ENCODE measurements at places on chromosomes 4 and X. TPM values are rescaled to one million over a fixed set of nuclear protein-coding genes. Genes with fewer than 3 reads are reported as not detected.

GRCh38 chr4:126958482-126958881, 674.3 kb upstream of the INTU start:
- no peak for DNase-seq

- no peak for DNase-seq
These were observed 136.4 kb downstream of the REPS2 start for GRCh38 chrX:17082831-17083230.

DNA sequence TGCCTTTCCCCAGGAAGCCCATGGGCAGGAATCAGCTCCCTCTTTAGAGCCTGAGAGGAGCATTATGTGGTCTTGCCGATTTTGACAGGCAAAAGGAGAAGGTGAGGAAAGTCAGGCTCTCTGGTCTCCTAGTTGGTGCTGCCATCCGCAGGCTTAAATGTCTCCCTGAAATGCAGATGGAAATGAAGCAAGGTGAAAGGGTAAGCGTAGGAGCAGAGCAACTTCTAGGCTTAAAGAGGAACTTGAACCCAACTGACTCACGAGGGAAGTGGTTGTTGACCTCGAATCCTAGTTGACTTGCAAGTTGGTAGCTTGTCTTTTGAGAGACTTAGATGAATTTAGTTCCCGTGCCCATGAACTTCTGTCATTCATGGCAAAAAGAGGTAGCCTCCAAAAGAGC, 205.9 kb downstream of the PTTG2 start:
- DNase-seq = no peak

- no peak for DNase-seq
These were observed 147.4 kb downstream of the SMIM20 start for GRCh38 chr4:26061248-26061986.

DNA sequence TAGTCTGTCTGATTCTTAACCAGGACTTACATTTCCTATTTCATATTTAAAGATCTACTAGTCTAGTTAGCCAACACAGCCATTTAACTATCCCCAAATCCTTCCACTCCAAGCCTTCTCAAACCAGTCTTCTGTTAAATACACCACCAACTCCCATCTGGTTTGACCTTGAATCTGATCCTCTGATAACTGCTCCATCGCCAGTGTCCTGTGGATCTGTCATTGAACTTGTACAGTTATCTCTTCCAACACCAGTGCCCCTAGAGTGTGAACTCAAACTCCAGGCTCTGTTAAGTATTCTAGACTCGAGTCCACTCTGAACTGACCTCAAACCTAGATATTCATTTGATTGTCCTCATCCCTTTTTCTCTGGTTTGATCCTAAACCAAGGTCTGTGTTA, 14.4 kb downstream of the WDR13 start:
- DNase-seq = no peak

- no peak for DNase-seq
These were observed 72.5 kb downstream of the EVC2 start for GRCh38 chr4:5635826-5636195.

DNA sequence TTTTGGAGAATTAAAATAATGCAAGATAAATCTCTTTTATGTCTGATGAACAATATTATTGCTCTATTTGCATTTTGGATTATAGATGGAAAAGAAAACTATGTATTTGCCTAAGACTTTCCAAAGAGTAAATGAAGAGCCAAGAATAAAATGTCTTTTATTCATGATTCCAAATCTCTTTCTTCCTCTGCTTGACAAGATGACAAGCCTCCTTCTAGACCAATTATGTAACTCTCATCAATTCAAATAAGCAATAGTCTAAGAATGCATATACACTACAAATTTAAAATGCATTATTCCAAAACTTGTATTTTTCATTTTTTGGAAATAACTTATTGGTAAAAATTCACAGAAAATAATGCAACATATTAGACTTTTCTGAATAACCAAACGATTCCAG, 377.3 kb downstream of the GASK1B start:
- no peak for DNase-seq

DNA sequence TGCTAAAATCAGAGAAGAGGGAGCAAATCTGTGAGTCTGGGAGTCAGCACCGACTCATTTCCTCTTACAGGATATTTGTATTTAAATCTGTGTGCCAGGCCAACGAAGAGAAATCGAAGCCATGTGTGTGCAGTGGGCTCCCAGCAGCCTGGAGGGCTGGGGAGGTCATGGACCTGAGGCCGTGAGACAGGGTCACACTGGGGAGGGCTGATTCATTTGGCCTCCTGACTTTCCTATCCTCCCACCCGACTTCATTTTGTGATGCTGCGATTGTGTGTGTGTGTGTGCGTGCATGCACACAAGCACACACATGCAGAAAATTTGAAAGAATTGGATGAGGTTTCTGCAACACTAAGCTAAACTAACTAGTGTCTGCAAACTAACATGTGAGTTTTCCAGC, 48.7 kb upstream of the STX18 start:
- no peak for DNase-seq

DNA sequence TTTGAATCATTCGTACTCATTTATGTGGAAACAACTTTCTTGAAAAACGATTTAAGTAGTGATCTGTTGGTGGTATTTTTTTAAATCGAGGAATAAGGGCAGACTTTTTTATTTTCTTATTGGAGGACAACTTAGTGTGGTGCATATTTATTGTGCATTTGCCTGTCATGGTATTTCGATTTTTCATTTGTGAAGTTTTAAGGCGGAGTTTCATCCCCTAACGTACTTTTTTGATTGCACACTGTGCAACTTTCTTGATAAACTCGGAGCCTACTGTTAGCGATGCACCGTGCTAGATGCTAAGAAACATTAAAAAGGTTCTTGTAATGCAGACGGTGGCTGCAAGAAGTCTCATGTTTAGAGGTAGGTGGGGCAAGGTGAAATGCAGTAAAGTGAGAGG, 1.4 kb downstream of the ZFX start:
- no peak for DNase-seq

GRCh38 chr4:40038977-40039376, 17.7 kb upstream of the N4BP2 start:
- DNase-seq = no peak

DNA sequence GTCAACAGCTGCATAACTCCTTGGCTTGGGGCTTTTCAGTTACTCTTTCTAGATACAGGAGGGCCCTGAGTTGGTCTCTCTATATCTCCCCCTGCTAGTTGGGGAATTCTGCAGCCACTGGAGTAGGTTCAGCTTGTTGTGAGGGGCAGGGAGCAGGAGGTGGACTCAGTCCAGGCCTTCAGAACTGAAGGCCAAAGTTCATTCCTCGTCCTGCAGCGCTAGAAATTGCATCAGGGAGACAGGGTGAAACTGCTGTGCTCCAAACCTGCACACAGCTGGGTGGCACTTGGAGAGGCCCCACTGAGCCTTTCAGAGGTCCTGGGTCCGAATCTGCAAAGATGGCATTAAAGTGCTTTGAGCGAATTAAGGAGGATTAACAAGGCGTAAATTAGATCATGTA, 24.9 kb upstream of the TRIM60 start:
- DNase-seq = no peak

DNA sequence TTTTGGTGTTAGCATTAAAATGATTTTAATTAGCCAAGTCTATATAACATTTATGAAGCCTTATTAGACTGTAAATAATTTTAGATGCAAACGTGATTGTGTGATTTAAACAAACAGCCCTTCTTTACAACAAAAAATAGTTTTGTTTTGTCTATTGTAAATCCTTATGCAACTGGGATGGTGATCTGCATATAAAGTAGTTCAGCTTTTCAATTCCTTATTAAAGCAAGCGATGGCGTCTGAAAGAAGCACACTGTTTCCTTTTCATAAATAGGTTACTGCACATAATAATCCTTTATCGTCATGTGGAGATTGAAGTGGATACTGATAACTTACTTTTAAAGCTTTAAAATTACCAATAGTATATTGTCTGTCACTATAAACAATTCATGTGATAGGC, 8.8 kb downstream of the SLITRK2 start:
- no peak for DNase-seq

DNA sequence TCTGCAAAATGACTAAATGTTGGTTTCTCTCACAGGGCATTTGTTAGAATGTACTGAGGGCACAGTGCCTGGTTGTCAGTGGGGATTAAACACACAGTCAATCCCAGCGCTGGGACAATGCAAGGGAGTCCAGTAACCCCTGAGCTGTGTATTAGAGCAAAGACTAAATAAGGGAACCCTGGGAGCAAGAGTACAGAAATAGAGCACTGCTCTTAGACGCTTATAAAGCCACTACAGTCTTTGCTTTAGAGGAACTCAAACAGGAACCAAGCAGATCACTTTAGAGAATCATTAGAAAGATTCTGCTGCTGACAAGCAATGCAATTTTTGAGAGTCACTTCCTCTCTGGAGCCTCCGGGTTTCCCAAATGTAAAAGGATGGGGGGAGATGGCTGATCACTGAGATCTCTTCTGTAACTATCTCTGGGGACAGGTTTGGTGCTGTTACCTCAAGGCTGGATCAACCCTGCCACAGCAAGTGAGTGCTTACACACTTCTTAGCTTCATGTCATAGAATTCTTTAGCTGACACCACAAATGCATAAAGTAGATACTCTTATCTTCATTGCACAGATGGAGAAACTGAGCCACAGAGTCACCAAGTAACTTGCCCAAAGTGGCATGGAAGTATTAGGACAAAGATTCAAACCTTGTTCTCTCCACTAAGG, 137.8 kb upstream of the CPEB2 start:
- DNase-seq = no peak

GRCh38 chr4:151876381-151876988, 115.7 kb upstream of the GATB start:
- DNase-seq = no peak

- DNase-seq = no peak
These were observed 22.4 kb upstream of the UGT2B4 start for GRCh38 chr4:69518102-69518501.

GRCh38 chr4:156949373-156949814, 22.2 kb downstream of the PDGFC start:
- no peak for DNase-seq

DNA sequence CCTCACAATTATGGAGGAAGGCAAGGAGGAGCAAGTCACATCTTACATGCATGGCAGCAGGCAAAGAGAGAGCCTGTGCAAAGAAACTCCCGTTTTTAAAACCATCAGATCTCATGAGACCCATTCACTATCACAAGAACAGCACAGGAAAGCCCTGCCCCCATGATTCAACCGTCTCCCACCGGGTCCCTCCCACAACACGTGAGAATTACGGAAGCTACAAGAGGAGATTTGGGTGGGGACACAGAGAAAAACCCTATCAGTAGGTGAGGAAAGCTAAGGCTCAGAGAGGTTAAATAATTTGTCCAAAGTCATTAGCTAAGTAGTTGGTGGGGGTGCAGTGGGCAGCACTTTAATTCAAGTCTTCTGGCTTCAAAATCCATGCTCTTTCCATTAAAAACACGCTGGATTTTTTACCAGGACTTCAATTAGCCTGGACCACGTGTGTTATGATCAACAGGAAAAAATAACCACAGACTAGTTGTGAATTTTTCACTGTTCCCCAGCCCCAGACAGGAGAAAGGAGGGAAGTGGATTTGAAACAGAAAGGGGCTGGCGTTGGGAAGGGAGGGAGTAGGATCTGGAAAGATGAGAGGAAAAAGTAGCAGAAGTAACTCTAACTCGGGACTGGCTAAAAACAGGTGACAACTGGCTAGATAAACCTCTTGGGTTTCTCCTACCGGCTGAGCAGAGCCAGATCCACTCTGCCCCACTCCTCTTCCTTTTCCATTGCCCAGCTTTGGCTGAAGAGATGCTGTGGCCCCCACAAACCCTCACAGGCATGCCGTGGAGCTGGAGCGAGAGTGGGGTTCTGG, 986 bp downstream of the MTMR8 start:
- DNase-seq = no peak

DNA sequence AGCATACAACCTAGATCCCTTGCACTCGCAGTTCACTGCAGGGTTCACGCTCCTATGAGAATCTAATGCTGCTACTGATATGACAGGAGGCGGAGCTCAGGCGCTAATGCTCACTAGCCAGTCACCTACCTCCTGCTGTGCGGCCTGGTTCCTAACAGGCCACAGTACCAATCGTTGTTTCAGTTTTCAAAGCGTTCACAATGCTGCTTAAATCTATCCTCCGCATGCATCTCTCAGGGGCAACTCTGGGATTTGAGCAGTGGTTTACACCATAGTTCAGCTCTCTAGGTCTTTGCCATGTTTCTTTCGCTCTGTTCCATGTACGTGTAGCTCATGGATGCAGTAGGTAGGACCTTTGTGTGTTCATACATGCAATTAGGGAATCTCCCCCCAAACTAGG, 47.2 kb downstream of the CLOCK start:
- no peak for DNase-seq

DNA sequence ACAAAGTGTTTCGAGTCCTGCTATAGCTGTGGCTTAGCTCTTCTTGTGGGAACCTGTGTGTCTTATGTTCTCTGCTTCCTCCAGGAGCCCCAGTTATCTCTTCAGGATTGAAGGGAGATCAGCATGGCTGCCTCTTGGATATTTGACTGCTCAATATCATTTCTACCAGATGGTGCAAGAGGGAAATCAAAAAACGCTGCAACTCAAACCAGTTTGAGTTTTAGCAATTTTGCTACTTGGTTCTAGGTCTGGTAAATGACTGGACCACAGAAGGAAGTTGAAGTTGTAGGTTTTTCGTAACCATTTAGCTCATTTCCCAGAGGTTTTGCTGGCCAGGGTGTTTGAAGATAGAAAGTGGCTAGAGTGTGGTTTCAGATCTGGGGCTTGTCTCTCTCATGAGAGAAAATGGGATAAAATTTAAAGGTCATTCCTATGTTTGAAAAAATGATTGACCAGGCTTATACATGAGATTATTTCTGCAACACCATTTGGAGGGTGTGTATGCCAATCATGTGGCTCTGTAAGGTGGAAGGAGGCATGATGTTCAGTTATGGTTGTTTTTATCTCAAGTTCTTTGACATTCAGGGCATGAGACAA, 210.4 kb downstream of the SPRY1 start:
- DNase-seq = no peak

DNA sequence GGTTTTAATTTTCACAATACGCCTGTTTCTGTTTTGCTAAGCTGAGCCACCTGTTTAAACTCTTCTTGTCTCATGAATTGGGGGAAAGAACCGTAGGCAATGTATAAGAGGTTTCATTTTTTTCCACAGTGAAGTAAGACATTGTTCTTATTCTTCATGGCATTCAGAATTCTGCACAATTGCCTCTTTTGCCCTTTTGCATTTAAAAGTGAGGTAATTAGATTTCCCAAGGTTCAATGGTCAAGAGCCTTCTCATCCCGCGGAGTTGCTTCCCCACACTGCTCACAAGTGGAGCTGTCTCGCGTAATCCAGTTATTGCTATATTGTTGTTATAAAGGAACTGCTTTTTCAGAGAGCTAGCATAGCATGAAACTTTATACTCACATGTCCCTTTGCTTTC, 90.9 kb upstream of the SPRY1 start:
- DNase-seq = no peak

The TRMT2B gene
- 22.8 TPM for total RNA-seq

The SYN1 gene
- total RNA-seq = 0.50 TPM

The GLRB gene
- total RNA-seq = 0.64 TPM

The MAPK10 gene
- total RNA-seq = 7.0 TPM

The NPFFR2 gene
- total RNA-seq = not detected

Data from left colon (tissue), 2 donors.